ENCODE measurements at places on chromosomes 2 and 18. TPM values are rescaled to one million over a fixed set of nuclear protein-coding genes. Genes with fewer than 3 reads are reported as not detected.

Gene C2orf80
- not detected for total RNA-seq

Gene GLI2
- total RNA-seq, result 14.9 TPM

Gene FBXO41
- 1.8 TPM for total RNA-seq

Gene TMEM247
- total RNA-seq, result not detected

Gene ALLC
- total RNA-seq, result not detected

Gene LHCGR
- total RNA-seq, result not detected

Gene WNT10A
- not detected for total RNA-seq

Gene ITGB6
- 0.60 TPM for total RNA-seq

Gene ZNF396
- 0.65 TPM for total RNA-seq

Gene CD28
- total RNA-seq, result under 0.01 TPM
